ENCODE measurements at places on chromosomes 2 and 18.
A peak's percentile ranks its signal among the peaks of the same experiment; 100 is the strongest.

- peak; percentile 75 for DNase-seq
Observed at GRCh38 chr2:12718015-12718671, 1.4 kb downstream of the TRIB2 start.

GRCh38 chr18:57846258-57846657, 43.1 kb upstream of the ATP8B1 start:
- DNase-seq = no peak

DNA sequence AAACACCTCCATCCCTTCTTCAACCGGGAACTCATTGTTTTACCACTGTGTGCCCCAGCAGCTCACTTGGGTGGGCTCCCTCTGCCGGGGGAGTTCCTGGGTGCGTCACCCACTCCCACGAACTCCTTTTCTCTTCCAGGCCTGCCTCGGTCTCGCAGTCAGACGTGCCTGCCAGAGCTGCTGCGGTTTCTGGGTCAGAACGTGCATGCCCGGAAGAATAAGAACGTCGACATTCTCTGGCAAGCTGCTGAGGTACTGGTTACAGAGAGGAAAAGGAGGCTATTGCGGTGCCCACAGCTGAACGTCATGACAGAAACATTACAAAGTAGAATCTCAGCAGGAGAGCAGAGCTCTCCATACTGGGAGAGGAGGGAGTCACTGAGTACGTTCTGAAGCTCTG, 35.6 kb downstream of the COA5 start:
- DNase-seq = no peak

DNA sequence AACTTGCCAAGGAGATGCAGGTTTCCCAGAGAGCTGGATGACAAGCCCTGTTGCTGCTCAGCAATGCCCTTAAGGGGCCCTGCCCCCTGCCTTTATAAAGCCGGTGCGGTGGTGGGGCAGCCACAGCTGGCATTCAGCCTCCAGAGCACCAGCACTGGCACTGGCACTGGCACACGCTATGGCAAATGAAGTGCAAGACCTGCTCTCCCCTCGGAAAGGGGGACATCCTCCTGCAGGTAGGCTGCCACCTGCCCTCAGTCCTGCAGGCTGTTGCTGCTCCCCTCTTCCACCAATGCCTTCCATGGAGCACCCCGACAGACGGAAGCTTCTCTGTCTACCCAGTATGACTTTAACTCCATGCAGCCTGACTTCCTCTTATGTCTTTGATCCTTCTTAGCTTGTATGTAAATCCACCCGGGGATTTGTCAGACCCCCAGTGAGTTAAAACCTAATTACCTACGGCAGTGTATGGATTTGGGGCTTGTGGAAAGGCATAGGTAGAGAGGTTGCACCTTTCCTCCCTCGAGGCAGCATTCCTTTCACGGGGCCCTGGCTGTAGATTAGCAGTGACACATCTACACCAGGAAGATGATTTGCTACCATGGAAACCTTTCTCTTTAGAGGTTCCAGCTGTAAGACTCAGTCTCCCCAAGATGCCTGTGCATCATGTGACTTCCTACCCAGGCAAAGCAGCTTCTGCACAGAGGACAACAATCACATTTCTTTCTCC, at the start of gene DAPL1:
DAPL1 (plus strand) TSS at position 123 of the 730 bp plus-strand sequence; CDS start at position 179, 56 bp downstream.
- peak; percentile 24 for DNase-seq

Data from upper lobe of left lung (tissue), 6 donors.